Ammon's horn (tissue), 1 donor: ENCODE measurements at places on chromosomes 2 and 18.
A peak's percentile ranks its signal among the peaks of the same experiment; 100 is the strongest.

- DNase-seq: no peak
Observed at GRCh38 chr2:148926981-148927401, 52.0 kb downstream of the KIF5C start.

DNA sequence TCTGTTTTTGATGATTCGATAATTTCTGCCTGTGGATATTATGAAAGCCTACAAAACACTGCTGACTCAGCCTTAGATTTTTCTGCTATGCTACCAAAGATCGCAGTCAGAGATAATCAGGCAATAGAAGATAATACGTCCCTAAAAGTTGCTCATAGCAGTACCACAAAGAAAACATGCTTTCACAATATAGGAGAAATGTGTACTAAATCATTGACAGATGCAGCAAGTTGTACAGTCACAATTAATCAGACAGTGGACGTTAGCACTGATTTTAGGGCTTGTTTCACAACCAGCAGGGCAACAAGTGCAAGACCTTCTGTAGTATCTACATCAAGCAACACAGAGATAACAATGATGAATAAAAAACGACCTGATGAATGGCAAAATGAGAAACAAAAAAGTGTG, 19.5 kb downstream of the RBM44 start:
- DNase-seq: no peak

DNA sequence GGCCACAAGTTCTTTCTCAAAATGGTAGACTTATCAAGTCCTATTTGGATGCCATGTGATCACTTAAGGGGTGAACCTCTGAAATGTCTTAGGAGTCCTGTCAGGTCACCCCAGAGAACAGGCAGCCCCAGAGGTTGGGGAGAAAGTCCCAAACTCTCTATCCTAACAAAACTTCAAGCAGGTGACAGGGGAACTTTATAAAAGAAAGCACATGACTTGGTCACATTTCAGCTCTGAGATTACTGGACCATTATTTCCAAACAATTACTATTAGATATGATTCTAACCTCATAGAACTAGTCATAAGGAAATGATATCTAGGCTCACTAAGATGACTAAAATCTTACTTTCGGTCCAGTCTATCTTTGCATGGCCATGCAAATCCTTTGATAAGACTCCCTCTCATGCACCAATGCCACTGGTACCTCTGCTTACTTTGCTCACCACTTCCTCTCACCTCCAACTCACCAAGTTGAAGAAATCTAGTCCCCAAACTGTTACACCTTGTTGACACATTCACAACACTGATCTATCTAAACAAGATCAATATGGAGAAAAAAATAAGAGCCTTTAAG, 107.0 kb downstream of the GALNT14 start:
- DNase-seq: no peak

GRCh38 chr2:130316596-130316995, 26.1 kb upstream of the IMP4 start:
- no peak for DNase-seq

DNA sequence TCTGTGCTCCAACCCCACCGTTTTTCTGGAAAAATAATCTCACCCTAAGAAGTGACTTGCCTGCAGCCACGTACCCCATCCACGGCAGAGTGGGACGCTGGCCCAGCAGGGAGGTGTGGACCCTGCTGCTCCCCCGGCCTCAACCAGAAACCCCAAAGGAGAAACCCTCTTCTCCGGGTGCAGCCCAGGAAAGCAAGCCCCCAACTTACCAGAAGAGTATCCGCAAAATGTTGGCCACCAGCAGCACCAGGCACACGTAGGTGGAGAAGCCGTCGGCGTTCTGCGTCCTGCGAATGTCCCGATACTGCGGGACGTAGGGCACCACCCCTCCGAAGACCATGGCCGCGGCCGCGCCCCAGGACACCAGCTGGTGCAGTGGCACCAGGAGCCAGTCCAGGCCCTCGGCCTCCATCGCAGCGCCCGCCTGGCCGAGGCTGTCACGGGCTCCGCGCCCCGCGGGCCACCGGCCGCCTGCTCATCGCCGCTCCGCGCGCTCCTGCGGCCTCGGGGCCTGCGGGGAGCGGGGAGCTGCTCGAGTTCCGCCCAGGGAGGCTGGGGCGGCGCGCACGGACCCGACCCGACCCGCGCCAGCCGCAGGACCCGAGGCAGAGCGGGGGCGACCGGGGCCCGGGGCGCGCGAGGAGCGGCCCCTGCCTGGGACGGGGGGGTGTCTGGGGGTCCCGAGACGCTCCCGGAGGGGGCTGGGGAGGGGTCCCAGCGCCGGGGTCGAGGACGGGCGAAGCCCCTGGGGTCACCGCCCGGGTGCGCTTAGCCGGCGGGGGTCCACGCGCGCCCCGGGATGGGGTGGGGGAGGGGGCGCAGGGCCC, 725 bp downstream of the SLC66A2 start:
- no peak for DNase-seq

- DNase-seq: peak; percentile 37
Observed at GRCh38 chr2:239035361-239035814, 187.5 kb downstream of the TWIST2 start.

GRCh38 chr2:74871414-74871813, 37.5 kb downstream of the HK2 start:
- DNase-seq: no peak

GRCh38 chr18:62066102-62066818, 120.6 kb downstream of the PIGN start:
- DNase-seq: no peak

GRCh38 chr18:1917569-1917968, 653.7 kb downstream of the METTL4 start:
- no peak for DNase-seq

GRCh38 chr2:113791697-113792590, 35.5 kb upstream of the SLC35F5 start:
- no peak for DNase-seq

DNA sequence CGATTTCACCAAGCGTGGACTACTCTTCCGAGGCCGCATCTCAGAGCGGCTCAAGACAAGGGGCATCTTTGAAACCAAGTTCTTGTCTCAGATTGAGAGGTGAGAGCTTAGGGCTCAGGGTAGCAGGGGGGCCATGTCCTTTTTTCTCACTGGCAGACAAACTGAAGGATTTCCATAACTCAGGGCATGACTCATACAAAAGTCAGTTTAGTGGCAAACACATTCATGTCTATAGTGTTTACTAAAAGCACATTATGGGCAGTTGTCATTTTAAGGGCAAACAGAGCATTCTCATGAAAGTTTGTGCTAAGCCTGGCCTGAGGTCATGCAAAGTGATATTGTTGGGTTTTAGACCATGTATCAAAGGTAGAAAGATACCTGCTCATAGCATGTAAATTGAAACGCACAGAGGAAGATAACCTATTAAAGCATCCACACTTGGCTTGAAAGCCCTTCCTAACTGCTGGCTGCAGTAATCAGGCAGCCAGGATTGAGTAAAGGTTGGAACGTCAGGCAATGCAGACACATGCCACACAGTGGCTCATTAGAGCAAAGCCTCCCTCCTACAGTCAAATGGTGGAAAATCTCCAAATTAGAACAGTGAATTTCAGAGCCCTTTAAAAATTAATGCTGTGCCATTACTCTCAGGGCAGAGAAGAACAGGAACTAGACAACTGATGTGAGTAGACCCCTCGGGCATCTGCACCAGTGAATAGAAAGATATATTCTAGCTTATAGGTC, 54.2 kb downstream of the HK2 start:
- DNase-seq: peak; percentile 58

GRCh38 chr2:159438720-159439353, 152.3 kb upstream of the WDSUB1 start:
- DNase-seq: no peak

DNA sequence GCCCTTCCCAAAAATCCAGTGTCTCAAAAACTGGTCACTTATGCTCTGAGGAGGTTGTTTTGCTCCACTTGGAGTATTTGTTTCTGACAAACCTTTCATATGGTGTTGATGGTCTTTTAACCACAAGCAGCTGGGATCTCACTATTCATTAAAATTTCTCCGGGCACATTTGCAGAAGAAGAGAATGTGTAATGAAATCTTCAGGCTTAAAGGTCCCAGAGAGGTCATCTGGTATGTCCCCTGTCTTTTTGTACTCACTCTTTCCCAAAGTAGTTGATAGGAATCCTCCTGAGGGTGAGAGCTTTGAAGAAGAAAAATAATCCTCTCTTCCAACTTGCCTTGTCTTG, 430.8 kb downstream of the SETBP1 start:
- no peak for DNase-seq

DNA sequence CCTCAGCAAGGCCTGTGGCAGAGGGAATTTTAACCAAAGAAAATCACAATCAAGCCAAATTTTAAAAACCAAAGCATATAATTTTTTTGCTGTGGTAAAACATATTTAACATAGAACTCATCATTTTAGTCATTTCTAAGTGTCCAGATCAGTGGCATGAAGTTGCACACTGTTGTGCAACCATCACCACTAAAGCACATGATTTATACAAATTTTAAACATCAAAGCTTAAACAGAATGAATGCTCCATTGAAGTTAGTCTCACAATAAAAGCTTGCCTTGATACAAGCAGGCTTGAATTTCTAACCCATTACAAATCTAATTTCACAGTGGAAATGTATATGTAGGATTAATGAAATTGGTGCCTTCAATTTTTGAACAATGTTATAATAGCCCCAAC, 31.2 kb downstream of the FTCDNL1 start:
- DNase-seq: no peak

- DNase-seq: no peak
Observed at GRCh38 chr2:27177441-27178351, 28.9 kb downstream of the TCF23 start.

GRCh38 chr18:77547757-77548156, 298.1 kb downstream of the GALR1 start:
- DNase-seq: no peak

DNA sequence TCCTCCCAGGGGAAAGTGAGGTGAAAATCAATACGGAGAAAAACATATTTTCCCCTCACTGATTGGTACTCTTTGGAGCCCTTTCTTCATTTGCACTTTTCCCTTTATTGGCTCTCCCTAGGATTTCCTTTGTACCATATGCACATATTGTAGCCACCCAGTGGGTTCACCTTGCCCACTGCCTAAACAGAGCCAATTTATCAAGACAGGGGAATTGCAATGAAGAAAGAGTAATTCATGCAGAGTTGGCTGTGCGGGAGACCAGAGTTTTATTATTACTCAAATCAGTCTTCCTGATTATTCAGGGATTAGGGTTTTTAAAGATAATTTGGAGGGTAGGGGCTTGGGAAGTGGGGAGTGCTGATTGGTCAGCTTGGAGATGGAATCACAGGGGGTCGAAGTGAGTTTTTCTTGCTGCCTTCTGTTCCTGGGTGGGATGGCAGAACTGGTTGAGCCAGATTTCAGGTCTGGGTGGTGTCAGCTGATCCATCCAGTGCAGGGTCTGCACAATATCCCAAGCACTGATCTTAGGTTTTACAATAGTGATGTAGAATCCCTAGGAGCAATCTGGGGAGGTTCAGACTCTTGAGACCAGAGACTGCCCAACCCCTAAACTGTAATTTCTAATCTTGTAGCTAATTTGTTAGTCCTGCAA, 15.1 kb upstream of the KCNE4 start:
- DNase-seq: no peak

- DNase-seq: peak; percentile 5
Observed at GRCh38 chr2:45470531-45470930, 140.5 kb downstream of the SRBD1 start.

GRCh38 chr2:96325041-96325883, at the start of gene ITPRIPL1:
ITPRIPL1 (plus strand) TSS chr2:96325317; CDS start chr2:96325840, 523 bp downstream.
- no peak for DNase-seq

DNA sequence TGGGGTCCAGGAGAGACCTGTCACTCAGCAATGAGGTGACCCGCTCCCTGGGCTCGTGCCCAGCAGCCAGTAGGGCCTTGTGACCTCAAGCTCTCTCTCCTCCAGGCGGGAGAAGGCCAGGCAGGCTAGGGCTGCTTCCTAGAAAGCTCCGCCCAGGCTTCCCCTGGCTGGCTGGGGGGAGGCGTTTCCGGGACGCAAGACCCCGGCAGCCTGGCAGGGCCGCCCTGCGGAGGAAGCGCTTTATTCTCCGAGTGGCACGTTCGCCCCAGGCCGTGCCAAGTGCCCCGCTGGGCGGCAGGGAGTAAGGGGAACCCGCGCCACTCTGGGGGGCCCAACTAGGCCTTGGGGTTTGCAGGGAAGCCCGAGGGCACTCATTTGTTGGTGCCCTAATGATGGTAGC, 21.2 kb upstream of the EPAS1 start:
- peak; percentile 16 for DNase-seq

DNA sequence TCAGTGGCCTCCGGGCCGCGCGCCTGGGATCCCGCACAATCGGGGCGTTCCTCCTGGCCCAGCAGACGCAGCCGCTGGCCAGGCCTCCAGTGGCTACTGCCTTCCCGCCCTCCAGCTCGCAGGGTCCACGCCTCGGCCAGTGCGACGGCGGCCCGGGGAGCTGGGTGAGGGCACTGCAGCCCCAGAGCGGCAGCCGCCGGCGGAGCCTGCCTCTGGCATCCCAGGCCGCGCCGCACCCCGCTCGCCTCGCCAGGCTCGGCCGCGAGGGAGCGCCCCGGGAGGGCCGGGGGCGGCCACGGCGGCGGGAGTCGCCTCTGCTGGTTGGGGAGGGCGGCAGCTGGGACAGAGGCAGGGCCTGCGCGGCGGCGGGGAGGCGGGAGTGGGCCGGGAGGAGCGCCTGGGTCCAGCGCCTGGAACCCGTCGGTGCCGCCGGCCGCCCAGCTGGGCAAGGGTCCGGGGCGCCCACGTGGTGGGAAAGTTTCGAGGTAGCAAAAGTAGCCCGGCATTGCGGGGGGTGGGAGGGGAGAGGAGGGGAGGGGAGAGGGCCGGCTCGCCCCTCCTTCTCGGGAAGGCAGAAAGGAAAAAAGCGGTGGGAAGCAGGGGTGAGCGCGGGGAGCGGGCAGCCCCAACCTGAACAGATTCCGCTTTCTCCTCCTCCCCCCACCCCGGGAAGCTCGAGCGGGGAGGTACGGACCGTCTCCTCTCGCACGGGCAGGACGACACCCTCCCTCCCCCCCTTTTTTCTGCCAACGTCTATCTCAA, 1.5 kb upstream of the INHBB start:
- peak; percentile 26 for DNase-seq

DNA sequence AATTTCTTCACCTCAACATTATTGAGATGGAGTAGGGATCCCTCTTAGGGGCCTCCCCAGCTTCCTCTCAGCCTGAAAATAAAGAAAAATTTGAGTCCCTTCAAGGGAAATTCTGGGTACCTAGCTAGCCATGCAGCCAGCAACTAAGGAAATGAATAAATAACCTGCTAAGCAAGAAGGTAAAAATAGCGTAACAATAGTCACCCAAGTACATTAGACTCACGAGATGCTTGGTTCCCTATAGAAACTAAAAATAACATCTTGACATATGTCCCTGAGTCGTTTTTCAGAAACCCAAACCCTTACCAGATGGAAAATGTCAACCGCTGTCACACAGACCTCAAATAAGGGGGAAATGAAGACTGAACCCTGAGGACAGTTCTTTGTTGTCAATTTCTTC, 51.9 kb downstream of the CACNB4 start:
- DNase-seq: no peak

DNA sequence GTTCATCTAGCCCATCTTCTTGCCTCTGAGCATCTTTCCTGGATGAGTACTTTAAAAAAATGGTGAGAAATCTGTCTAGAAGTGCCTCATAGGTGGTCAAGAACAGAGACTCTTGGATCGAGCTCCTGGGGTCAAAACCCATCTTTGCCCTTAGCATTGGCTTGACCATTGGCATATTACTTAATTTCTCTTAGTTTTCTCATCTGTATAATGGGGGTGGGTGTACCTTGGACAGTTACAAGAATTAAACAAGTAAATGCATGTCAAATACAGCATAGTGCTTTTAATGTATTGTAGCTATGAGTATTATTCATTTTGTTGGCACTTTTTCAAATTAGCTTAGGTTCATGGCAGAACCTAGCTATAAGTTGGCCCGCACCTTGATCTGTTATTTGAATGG, 36.8 kb downstream of the DHRS9 start:
- DNase-seq: no peak

- DNase-seq: no peak
Observed at GRCh38 chr2:8197101-8197500, 484.8 kb upstream of the ID2 start.
